T-helper 2 cell treated with Interferon-gamma antibody and Interleukin-4, amounts not matched to agents 100 ng/mL and 5 ng/mL, for 36 hours (primary cell): ENCODE measurements at places on chromosomes 12 and 14. TPM values are rescaled to one million over a fixed set of nuclear protein-coding genes. Genes with fewer than 3 reads are reported as not detected.

Gene EGLN3
- 51.0 and 51.7 TPM in 2 replicates for total RNA-seq

Gene TRIM9
- total RNA-seq: 0.16 and 0.18 TPM in 2 replicates

Gene CD163
- total RNA-seq: not detected in 2 replicates

Gene SLC25A47
- not detected in 2 replicates for total RNA-seq

Gene TEDC1
- total RNA-seq: 42.6 and 43.1 TPM in 2 replicates

Gene CYP27B1
- total RNA-seq: 4.2 and 4.3 TPM in 2 replicates

Gene BATF
- 49.5 and 56.0 TPM in 2 replicates for total RNA-seq
